NCI-H1105 treated with DMSO at 0.1 percent for 48 hours (cell line): ENCODE measurements at places on chromosomes 1 and 21.
A peak's percentile ranks its signal among the peaks of the same experiment; 100 is the strongest.

- peak; percentile 92 for DNase-seq
Observed at GRCh38 chr21:37700641-37701202, 215.5 kb downstream of the KCNJ6 start.

- peak; percentile 32 for DNase-seq
Observed at GRCh38 chr1:153617663-153618062, 1.5 kb upstream of the S100A14 start.

DNA sequence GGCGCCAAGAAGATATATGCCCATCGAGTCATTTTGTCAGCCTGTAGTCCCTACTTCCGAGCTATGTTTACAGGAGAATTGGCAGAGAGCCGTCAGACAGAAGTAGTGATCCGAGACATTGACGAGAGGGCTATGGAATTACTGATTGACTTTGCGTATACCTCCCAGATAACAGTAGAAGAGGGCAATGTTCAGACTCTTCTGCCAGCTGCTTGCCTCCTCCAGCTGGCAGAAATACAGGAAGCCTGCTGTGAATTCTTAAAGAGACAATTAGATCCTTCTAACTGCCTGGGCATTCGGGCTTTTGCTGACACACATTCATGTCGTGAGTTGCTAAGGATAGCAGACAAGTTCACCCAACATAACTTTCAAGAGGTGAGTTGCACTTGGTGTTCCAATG lies 19.1 kb downstream of the KLHL20 start:
- no peak for DNase-seq

DNA sequence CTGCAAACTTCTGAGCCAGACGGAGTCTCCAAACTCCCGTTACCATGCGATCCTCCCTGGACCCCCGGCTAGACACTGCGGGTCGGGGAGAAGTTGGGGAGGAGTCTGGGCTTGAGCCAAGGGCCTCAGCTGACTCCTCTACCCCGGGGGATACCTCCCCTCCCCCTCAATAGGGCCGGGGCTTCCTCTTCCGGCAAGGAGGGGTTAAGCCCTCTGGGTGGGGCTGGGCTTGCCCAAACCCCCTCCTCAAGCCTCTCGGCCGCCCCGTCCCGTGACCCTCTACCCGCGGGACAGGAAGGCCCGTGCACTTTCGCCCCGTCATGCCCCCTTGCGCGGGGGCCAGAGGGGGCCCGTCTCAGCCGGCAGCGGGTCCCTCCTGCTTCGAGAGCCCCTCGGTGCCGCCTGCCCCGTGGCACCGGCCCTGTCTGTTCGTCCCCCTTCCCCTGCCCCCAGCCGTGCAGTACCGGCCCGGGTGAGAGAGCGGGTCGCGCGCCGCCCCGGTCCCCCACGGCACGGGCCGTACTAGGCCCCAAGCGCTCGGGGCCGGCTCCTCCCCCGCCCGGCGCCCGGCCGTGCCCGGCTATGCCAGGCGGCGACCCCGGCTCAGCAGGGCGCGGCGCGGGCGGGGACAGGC lies 652 bp downstream of the ARL8A start:
- DNase-seq, result peak; percentile 58

DNA sequence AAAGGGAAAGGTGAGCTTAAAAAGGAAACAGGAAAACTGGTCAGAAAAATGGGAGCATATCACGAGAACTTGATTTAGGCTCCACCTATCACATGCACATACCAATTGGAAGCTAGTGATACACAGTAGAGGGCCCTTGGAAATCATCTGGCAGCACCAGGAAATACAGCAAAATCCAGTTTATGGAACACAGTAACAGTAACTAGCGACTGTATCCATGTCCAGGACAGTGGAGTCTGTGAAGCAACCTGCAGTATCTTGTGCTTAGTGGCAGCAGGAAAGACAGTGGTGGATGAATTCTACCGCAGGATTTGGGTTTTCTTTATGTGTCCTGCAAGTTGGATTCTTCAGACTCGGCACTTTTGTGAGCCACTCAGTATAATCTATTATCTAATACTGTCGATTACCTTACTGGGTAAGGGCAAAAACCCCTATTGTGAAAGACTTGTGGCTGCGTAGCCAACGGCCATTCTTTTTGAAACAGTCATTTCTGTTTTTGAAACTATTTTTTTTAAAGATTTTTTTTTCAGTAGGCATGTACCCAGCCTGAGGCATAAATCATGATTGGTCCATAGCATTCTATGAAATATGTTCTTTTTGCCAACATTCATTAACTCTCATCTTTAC lies 1.6 kb upstream of the KDM4A start:
- no peak for DNase-seq

DNA sequence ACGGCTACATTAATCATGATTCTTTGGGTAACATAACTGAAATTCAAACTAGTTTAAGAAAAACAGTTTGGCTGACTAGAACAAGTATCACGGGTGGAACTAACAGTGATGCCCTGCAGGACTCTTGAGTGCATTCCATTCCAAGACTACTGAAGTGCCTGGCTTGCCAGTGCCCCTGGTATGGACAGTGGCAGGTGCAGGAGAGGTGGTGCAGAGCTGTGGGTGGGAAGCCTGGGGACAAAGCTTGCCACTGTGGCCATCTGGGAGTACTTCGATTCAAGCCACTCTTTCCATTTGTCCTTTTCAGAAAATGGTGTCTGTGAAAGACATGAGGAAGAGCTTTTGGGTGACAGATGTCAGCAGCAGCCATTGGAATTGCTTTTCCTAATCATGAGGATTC lies 166.5 kb downstream of the RRAGC start:
- no peak for DNase-seq

DNA sequence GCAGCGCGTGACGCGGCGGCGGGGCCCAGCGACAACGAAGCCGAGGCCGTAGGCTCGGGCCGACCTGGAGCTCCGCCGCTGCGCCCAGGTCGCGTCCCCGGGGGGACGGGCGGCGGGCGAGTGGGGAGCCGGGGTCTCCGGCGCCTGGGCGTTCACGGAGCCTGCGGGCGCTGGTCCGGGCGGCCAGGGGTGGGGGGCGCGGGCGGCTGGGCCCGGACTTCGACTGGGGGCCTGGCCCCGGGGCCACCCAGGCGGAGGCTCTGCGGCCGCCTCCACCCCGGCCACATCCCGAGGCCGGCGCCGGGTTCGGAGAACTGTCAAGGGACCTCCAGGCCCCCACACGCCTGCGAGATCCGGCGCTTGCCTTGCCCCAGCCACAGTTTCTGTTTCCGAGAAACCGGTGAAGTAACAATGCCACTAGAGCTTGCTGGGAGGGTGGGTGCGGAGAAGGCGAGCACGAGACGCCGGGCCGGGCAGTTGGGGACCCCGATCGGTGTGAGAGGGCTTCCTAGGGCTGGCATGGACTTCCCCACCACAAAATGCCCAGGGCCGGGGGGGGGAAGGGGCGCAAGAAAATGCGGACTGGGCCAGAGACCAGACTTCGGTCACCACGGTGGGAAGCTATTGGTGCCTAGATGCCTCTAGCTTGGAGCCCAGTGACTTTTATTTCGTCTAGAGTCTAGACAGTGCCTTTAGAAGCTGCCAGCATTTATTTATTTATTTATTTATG lies 501 bp downstream of the FBXO6 start:
- peak; percentile 56 for DNase-seq

- no peak for DNase-seq
Observed at GRCh38 chr1:238153939-238154338, 263.2 kb upstream of the ZP4 start.

DNA sequence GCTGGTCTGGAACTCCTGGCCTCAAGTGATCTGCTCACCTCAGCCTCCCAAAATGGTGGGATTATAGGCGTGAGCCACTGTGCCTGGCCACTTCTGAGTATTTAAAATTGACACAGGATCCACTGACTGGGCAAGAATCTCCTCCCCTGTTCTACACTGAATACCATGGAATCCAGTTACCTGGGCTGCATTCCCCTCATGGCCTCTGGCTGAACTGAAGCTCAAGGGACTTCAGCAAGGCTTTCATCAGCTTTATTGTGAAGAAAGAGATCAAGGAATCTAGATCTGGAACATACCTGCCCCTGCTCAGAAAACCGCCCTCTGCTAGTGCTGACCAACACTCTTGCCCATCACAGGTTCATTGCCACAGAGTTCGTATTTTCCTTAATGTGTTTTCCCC lies 20.5 kb downstream of the NCF2 start:
- no peak for DNase-seq

DNA sequence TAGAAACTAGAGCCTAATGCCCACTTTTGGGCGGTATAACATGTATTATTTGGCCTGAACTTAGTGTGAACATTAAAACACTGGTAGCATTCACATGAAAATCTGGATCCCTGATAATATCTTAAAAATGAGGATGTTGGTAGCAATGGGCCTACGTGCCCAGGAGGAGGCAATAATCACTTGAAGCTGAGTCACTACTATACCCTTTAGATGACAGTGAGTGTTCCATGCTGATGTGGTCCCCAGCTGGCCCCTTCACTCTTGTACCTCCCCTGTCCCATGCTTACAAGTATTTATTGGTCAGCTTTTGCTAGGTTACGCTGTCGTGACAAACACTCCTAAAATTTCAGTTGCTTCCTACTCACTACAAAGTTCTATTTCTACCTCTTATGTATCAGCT lies 23.0 kb upstream of the POU2F1 start:
- no peak for DNase-seq

- DNase-seq, result peak; percentile 85
Observed at GRCh38 chr1:25927521-25928265, 21.5 kb upstream of the STMN1 start.

DNA sequence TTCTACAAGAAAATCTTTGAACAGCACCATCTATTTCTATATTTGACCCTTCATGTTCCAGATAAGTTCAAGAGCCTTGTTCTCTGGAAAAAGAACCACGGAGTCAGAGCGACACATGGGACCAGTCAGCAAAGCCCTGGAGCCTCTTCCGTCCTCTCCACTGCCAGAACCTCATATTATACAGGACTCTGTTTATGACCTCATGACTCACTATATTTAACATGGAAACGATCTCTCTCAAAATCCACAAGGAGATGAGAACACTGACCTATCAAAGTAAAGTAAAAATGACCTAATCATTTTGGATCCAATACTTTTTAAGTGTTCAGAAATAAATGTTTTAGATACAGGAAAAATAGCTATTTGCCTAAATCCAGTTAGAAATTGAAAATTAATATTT lies 124.6 kb upstream of the KRTAP19-8 start:
- DNase-seq, result no peak

DNA sequence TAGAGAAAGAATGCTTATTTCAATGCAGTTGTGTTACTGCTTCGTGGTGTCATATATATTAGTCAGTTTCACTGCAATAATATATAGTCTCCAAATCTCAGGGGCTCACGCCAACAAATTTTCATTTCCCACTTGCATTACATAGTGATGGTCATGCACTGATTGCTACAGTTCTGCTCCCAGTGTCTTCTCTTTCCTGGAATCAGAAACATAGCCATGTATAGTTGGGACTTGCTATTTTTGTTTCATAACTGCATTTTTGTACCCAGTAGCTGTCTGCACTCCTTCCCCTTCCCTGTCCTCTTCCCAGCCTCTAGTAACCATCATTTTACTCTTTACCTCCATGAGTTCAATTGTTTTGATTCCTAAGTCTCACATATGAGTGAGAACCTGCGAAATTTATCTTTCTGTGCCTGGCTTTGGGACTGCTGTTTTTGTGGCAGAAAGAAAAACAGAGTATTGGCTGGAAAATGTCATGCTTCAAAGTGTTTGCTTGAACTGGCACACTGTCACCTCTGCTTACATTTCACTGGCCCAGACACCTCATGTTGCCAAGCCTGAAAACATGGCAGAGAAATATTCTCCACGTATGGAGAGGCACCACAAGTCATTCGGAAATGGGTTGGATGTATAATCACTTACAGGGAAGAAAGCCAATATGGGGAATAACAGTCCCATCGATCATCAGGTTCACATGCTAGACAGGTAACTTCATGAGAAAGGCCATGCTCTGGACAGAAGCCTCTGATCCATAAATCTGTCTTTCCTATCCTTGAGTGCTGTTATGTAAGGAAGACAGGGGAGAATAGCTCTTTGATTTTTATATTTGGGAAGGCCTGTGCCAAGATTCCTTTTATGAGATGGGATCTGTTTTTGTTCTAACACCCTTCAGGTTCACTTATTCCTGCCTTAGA lies 60.4 kb upstream of the BACH1 start:
- DNase-seq, result no peak

- peak; percentile 17 for DNase-seq
Observed at GRCh38 chr1:55250399-55251075, 35.4 kb upstream of the USP24 start.

DNA sequence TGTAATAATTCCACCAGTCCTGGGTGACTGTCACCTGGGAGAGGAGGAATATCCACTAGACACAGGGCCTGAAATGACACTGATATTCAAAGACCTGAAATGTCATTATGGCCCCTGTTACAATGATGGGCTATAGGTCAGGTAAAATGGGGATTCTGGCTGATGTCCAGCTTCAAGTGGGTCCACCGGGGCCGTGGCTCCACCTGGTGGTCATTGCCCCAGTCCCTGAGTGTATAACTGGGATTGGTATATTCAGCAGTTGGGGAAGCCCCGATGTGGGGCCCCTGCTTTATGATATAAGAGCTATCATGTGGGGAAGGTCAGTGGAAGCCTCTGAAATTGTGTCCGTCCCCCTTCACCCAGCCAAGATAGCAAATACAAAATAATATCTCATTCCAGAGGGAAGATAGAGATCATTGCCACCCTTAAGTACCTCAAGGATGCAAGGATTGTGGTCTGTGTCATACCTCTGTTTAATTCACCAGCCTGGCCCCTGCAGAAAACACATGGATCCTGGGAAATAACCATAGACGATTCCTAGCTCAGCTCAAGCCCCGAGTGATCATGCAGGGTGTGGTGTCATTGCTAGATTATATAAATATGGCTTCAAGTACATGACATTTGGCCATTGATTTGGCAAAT lies 19.4 kb downstream of the PLEKHO1 start:
- peak; percentile 61 for DNase-seq

- peak; percentile 74 for DNase-seq
Observed at GRCh38 chr1:224182057-224182865, 779 bp upstream of the DEGS1 start.

DNA sequence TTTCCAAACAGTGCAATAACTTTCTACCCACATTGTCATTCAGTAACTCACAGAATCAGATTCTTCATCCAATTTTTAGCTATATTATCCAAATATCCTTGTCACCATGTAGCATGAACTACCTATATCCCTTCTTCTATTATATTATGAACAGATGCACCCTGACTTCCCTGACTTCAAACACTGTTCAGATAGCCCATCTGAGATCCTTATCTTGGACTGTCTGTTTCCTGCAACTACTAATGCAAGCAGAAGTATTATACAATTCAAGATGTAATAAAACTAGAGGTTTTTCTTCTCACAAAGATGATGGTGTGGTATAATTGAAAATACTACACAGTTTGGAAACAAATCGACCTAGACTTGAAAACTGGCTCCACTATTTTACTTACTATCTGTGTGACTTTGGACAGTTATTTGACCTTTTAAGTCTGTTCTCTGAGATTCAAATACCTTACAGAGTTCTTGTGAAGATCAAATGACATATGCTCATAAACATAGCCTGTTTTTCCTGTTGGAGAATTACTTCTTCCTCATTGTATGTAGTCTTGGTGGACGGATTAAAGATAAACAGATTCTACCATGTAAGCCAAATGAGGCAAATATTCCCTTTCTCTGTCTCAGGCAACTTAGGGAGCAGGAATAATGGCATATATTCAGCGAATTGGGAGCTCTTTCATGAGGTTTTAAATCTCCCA lies 407.9 kb upstream of the ZRANB2 start:
- no peak for DNase-seq

- no peak for DNase-seq
Observed at GRCh38 chr1:198166900-198167299, 10.1 kb downstream of the NEK7 start.

- no peak for DNase-seq
Observed at GRCh38 chr21:45932922-45933502, 48.6 kb upstream of the COL6A1 start.
